HEK293T (cell line): ENCODE measurements at places on chromosomes 16 and 17.

DNA sequence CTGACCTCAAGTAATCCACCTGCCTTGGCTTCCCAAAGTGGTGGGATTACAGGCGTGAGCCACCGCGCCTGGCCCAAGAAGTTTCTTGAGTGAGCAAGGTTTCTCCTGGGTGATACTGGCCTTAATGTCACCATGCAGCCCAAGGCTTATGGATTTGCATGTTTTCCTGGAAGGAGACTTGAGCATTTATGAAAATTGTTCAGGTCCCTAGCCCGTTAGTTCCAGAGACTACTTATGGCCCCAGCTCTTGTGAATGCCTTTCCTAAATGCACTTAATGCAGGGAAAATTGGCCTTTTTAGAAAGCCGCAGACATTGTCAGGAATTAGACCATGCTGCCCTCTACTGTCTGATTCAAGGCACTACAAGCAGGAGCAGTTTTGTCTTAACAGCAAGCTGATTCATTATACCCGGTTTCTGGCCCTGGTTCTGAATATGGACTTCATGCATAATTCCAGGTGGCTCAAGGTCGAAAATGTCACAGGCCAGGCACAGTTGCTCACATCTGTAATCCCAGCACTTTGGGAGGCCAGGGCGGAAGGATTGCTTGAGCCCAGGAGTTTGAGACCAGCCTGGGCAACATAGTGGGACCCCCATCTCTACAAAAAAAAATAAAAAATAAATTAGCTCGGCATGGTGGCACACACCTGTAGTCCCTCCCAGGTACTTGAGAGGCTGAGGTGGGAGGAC lies 91.3 kb downstream of the SNX29 start:
- peak; percentile 75 for DNase-seq

DNA sequence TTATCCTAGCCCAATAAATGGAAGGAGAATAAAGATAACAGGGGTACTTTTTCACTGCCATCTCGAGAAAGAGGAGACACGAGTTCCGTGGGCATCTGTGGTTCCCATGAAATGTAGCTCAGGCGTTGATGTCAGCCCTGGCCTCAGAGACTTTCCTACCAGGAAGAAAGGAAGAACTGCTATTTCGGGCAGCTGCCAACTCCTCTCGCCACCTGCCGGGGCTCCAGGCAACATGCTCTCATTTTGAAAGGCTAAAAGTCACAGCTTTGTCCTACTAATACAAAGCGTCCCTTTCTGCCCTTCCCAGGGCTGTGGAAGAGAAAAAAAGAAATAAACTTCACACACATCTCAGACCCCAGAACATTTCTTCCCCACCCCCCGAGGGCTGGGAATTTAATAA lies 65.8 kb downstream of the DHRS7C start:
- no peak for DNase-seq

DNA sequence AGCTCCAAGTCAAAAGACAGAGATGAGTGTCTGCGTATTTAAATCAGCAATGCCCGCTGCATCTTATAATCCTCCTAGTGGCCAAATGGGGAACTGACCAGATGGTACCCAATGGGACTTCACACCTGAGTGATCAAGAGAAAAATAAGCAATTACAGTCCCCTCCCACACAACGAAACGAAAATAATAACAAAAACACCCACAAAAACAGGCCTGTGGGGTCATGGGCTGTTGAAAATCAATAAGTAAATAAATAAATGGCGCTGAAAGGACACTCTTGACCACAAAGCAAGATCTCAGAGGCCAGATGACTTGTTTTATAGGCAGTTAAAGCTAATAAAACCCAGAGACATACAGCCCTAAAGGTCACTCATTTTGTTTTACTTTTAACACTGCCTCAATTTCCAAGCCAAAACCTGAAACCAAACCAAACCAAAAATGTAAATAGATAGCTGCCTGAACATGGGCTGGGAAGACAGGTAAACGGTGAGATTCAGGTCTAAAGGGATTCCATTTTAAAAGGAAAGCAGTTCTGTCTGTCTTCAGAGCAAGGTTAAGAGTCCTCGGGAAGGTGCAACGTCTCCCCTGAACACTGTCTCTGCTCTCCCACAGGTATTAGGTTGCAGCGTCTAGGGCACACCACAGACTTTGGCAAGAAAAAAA lies 1.3 kb downstream of the ZNF821 start:
- peak; percentile 69 for DNase-seq

GRCh38 chr17:15184872-15185624 lies 80.1 kb downstream of the PMP22 start:
- DNase-seq = no peak

DNA sequence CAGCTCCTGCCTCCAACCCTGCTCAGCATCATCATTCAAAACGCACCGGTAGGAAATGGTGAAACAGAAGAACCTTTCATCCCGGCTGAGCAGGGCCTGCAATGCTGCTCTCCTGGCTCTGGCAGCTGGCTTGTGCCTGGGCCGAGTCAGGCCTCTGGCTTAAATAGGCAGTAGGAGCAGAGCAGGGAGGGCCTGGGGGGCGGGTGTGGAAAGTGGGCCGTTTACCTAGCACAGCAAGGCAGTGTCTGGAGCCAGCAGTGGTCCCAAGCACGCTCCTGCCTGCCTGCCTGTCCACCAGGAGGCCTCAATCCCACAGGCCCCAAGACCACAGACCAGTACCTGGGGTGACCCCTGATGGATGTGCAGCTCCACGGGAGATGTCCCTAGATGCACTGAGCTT lies 59.3 kb downstream of the SMPD3 start:
- DNase-seq = no peak

DNA sequence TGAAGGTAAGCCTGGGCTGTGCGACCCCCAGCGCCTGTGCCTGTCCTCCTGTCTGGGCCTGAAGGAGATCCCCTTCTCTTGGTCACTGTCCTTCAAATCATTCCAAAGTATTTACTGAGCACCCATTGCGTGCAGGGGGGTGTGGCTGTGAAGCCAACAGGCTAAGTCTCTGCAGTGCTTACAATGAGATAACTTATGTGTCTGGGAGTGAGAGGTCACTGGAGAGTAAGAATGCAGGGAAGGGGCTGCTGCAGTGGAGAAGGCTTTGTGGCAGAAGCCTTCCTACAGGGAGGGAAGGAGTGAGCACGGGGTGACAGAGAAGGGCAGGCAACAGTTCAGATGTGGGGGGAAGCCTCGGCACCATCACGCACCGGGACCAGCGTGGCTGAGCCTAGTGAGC lies 11.2 kb upstream of the SMIM5 start:
- DNase-seq = no peak

DNA sequence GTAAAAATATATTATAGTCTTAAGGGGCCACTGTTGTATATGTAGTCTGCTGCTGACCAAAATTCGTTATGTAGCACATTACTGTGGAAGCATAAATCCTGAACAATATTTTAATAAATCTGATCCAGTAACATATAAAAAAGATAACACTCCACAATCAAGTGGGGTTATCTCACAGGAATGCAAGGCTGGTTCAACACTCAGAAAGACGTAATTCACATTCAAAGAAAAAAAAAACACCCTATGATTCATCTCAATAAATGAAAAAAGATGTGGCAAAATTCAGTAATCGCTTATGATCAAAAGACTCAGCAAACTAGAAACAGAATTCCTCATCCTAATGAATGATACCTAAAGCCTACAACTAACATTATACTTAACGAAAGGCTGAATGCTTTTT lies 47.8 kb downstream of the CREBBP start:
- no peak for DNase-seq

DNA sequence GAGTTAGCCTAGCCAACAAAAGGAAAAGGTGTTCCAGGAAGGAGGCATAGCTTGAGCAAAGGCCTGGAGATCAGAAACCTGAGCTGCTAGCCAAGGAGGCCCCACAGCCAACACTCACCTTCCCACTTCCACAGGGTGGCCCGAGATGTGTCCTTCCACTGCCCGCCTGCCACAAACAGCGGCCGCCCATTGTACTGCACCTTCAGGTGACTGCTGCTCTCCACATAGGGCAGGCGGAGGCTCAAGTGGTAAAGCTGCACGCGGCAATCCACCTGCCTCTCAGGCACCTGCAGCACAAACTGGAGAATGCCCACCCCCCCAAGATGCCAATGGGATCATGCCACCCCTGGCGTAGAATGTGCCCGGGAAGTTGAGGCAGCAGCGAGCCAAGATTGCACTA lies 111.5 kb downstream of the RMI2 start:
- no peak for DNase-seq

- no peak for DNase-seq
Measured at GRCh38 chr17:20988896-20989295, 53.9 kb downstream of the USP22 start.

DNA sequence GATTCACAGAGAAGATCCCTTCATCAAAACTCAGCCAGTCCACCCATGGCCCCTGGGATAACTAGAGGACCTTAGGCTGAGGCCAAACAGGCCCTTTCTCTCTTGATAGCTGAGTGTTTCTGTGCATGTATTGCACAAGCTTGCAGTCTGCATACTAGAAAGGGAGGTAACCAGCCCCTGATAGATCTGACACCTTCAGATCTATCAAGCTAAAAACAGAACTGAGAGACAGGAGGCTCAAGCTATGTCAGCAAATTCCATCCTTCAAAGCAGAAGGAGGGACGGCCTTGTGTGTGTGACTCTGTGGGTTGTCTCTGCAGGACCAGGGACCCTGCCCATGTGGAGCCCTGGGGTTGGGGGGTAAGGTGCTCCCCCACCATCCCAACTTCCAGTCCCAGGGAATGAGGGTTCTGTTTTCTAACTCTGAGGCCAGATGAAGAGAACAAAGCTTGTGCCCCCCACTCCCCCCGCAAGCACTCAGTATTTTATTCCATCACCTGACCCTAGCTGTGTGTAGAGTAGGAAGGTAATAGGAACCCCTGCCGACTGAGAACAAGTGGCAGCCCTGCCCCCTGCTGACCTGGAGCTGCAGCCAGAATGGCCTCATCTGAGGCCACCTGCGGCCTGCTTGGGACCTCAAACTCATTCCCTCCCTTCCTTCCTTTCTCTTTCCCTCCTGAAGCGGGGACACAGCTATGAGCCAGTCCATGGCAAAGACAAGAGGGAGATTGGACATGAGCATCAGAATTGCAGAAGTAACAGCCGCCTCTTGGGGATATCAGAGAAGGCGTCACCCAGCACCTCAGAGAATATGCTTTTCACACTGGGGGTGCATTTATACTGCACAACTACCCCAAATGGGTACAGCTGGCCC lies 63.8 kb downstream of the SMPD3 start:
- no peak for DNase-seq

DNA sequence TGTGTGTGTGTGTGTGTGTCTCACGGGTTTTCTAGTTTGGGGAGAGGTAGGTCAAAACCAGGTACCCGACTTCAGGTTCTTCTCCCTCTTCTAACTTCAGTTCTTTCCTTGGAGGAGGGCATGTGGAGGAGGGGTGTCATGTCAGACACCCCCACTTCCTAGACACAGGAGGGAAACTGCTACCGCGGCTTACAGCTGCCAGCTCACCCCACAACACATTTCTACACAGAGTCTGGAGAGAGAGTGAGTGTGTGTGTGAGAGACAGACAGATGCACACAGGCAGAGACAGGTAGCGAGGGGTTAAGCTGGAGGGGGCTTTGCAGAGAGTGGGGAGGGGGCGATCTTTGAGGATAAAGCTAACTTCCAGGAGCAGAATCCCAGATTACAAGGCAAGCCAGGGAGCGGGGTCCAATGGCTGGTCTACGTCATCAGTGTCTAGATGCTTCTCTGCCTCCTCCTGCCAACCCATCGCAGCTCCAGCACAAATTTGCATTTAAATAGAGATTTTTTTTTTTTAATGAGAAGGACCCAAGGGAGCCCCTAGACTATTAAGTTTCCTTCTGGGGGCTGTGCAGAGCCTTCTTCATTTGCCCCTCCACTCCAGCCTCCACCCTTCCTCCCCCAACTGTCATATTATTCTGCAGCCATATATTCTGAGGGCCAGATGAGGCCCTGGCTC lies 48.9 kb downstream of the MRM1 start:
- no peak for DNase-seq

- peak; percentile 86 for DNase-seq
Measured at GRCh38 chr16:85416228-85417109, 196.7 kb upstream of the GSE1 start.

- peak; percentile 39 for DNase-seq
Measured at GRCh38 chr17:40433551-40434415, 9.5 kb upstream of the IGFBP4 start.

GRCh38 chr16:49800441-49800840 lies 55.5 kb downstream of the ZNF423 start:
- DNase-seq = no peak

GRCh38 chr16:16025214-16025968 lies 76.0 kb downstream of the ABCC1 start:
- DNase-seq = no peak

DNA sequence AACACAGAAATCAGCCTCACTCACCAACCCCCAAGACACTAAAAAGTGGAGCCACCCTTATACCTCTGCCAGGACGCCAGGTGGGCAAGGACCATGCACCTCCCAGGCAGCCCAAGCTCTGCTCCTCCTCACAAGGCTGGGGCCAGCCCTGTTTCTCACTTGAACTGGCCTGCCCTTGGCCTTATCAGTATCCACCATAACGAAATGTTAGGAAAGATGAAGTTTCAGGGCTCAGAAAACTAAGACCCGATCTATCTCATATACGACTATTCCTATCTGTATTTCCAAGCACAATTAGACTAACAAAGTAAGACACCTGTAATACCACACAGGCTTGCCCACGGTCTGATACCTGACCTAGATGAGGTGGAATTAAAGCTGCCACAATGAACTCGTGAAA lies 6.9 kb downstream of the FBXO31 start:
- DNase-seq = no peak

DNA sequence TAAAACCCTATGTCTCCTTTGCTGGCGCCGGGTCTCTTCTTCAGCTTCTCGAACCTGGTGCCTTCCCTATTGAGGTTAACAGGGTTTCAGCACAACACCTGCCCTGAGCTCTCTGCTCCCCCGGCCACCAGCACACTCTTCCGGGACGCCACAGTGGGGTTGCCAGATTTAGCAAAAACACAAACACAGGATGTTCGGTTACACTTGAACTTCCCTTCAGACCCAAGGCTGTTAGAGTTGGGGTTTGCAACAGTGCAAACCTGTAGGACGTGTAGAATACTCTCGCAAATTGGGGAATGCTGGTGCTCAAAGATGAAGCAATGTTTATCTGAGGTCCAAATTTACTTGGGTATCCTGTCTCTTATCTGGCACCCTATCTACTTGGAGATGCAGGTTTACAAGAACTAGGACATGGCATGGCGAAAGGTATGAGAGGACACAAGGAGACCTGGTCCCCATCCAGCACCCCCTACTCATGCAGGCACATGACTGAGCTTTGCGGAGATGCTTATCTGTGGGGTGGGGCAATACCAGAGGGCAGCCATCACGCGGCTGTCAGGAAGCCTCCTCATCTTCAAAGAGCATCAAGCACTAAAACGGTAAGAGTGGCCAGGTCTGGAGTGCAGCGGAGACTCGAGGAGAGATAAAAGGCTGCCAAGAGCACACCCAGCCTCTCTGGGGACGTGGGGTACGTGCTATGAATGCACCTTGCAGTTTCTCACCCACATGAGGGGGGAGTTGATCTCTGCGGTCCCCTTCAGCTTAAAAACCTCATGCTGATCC lies 52.8 kb downstream of the SDK2 start:
- DNase-seq = no peak

DNA sequence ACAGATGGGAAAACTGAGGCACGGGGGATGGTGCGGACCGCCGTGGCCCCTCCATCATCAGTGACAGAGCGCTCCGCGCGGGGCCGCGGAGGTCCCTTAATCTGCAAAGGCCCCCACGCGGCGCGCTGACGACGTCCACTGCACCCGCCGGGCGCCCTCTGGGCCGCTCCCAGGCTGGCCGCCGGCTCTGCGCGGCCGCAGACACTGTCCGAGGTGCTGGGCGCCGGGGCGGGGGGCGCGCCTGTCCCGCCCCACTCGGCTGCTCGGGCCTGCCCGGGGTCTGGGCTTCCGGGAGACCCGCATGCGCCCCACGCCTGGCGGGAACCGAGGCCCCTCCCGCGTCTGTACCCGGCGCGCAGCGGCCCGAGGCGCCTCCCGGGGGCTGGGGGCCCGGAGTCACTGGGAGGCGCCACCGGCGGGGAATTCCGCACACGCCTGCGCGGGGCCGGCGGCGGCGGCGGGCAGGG lies 550 bp upstream of the RNF213 start:
- DNase-seq = peak; percentile 84
